ENCODE measurements at places on chromosomes 2 and 18.
A peak's percentile ranks its signal among the peaks of the same experiment; 100 is the strongest.

- DNase-seq, result no peak
These were observed 95.7 kb downstream of the ACAA2 start for GRCh38 chr18:49717617-49718016.

DNA sequence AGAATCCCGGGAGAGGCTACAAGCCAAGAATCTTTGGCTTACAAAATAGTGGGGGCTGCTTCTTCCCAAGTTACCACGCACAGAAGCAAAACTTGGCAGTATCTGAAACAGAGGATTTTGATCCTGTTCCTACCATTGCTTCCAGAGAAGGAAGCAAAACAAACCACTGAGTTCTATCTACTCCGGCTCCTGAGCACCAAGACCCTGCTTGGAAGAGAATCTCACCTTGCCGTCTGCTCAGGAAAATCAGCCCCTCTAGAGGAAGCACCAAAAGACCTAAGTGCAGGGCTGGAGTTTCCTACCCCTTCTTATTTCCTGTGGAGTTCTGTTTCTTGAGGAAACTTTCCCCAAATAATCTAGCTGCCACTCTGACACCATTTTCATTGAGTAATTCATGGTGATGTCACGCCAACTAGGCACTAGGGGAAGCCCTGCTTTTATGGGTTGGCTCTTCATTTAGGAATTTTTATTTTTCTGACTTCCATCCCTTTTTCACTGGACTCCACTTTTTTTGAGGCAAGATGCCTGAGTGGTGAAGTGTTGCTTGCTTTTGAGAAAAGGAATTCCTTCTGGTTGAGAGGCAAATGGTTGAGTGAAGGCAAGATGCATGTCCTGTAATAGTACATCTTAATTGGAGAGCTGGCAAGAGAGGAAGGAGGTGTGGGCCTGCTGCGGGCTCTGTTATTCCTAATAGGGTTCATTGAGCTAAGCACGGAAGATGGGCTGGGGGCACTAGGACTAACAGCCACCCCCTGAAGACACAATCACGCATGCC lies 36.8 kb upstream of the EML4 start:
- DNase-seq, result peak; percentile 77

DNA sequence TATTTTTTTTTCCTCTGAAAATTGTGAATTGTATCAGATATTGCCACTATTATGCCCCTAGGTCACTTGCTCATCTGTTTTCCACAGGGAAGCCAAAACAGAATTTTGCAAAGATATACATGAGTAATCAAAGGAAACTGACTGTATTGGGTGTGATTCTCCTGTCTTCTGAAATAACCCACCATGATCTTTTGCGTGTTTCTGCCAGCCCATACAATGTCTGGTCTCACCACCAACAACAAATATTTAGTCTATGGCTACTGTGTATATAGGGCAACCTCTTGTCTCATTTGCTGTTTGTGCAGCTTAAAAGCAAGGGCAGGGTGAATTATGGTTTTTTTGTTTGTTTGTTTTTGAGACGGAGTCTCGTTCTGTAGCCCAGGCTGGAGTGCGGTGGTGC lies 26.5 kb downstream of the EPAS1 start:
- no peak for DNase-seq

GRCh38 chr18:30687501-30687900 lies 355.0 kb downstream of the DSC3 start:
- DNase-seq, result no peak

GRCh38 chr2:38578832-38579231 lies 23.9 kb downstream of the HNRNPLL start:
- DNase-seq, result no peak

GRCh38 chr2:235263205-235264120 lies 230.4 kb upstream of the AGAP1 start:
- peak; percentile 70 for DNase-seq

DNA sequence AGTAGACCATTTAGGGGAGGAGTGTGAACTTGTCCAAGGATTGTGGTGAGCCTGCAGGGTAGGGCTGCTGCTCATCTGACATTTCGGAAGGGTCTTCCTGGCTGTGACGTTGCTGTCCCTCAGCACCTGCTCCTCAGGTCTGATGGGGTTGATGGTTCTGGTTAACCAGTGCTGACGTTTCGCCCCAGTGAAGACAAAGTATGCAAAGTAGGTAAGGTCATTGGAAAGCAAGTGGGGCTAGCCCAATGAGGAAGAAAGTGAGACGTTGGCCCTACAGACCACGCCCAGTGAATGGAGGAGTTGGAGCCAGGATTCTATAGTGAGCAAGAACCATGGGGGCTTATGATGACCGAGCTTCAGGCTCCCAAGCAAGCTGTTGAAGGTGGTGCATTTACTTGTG lies 33.4 kb upstream of the ZNF396 start:
- DNase-seq, result no peak

- DNase-seq, result no peak
These were observed 258.5 kb downstream of the RND3 start for GRCh38 chr2:150228936-150229335.

GRCh38 chr2:12619975-12620374 lies 96.8 kb upstream of the TRIB2 start:
- DNase-seq, result peak; percentile 59

DNA sequence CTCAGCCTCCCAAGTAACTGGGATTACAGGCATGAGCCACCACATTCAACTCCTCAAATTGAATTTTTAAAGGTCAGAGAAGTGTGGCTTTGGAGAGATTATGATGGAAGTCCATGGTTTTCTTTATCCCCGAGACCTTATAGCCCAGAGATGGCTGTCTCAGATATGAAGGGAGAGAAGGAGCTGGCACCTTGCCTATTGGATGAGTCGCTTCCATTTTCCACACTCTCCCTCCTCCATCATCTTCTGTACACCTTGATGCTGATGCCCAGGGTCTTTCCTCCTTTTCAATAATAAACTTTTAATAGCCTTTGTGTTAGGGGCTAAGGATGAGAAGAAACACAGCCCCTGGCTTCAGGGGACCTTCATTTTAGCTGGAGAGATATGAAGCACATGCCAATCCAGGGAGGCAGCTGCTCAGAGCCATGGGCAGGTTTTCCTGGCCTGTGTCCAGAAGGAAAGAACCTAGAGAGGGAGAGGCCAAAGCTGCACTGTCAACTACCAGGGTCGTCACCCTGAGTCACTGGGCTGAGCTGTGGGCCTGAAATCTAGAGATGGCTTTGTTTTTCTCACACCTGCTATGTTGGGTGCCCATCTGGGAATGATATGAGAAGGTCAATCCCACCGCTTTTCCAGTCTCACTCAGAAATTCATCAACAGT lies 146.0 kb upstream of the SERTAD2 start:
- DNase-seq, result no peak

DNA sequence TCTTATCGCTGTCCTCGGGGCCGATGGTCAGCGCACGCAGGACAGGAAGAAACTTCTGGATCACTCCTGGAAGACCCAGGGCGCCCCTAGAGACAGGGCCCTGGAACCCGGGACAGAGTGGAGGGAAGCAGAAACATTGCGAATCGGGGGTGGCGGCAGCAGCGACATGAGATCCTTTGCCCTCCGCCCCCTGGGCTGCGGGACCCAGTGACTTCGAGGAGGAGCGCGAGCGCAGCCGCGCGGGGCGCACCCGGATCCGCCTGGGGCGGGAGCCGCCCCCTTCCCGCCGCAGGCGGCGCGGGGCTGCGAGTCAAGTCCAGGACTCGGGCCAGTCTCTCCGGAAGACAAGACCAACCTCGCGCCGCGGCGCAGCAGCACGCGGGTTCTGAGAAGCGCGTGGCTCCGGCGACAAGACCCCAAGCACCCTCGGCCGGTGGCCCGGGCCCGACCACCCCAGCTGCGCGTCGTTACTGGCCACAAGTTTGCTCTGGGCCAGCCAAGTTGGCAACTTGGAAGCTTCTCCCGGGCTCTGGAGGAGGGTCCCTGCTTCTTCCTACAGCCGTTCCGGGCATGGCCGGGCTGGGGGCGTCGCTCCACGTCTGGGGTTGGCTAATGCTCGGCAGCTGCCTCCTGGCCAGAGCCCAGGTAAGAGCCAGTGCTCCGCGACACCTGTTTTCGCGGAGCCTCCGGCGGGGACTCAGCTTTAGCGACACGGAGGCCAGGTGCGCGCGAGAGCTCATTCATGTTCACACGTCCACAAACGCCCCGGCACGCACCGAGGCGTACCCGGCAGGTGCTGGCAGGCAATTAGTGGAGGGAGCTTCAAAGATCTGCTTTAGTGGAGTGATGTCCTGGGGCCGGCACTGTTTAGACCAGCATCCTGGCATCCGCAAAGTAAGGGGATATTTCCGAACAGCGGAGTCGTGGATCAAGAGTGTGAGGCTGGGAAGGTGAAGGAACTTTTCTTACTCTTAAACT lies at the start of gene PTH2R:
PTH2R (plus strand) TSS at position 319 of the 978 bp plus-strand sequence; CDS start at position 571, 252 bp downstream.
- DNase-seq, result no peak

DNA sequence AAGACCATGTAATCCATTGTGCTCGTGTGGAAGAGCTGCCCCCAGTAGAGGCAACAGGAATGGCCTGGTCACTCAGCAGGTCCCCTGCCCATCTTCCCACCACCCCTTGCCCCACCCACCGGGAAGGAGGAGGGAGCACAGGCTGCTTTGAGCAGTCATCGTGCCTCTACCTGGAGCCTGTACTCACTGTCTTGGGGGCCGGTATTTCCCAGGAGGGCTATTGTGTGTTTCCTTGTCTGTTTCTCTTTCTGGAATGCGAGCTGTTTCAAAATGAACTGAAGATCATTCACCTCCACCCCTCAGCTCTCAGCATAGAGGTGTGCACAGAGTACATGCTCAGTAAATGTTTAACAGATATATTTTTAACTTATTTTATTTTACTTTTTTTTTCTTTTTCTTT lies 7.7 kb upstream of the AMMECR1L start:
- no peak for DNase-seq

- DNase-seq, result no peak
These were observed 10.2 kb downstream of the RALB start for GRCh38 chr2:120262761-120263428.

DNA sequence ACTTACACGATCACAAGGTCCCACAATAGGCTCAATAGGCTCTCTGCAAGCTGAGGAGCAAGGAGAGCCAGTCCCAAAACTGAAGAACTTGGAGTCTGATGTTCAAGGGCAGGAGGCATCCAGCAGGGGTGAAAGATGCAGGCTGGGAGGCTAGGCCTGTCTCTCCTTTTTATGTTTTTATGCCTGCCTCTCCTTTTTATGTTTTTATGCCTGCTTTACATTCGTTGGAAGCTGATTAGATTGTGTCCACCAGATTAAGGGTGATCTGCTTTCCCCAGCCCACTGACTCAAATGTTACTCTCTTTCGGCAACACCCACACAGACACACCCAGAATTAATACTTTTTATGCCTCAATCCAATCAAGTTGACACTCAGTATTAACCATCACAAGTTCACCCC lies 9.9 kb upstream of the GYPC start:
- DNase-seq, result no peak

DNA sequence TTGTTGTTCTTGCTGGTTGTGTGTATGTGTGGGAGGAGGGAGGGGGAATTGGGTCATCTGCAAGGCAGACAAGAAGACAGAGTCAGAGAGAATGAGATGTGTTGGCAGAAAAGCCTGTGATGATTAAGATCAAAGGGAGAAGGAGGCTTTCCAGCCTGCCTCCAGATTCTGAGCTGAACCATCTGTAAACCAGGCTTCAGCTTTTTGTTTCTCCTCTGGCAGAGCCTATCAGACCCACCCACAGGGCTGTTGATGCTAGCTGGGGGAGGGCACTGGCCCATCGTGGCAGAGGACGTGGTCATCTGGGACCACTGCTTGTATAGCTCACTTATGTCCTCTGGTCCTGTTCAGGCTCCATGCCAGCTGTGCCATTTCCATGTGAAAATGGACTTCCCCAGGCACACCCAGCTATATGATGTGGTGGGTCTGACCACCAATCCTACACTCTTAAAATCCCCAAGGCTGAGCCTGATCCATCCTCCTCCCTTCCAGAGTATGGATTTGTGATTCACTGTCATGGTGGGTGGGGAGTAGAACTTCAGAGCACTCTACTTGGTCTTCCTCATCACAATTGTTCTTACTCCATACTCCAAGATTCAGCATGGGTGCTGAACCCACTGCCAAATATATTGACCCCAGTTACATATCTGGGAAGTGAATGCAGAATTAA lies 27.8 kb upstream of the COL6A3 start:
- peak; percentile 66 for DNase-seq

DNA sequence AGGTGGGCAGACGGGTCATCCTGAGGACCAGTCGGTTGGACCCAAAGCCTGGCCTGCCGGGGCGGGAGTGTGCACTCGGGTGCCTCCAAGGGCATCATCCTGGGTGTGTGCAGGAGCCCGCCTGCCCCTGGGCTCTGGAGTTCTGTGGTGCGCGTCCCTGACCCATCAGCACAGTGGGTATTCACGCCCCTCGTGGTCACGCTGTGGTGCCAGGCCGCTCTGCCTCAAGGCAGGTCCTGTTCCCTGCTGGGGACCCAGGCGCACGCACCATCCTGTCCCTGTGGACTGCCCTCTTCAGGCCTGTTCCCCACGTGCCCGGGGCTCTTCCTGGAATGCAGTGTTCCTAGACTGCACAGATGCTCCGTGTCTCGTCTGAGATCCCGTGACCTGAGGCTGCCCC lies 14.3 kb upstream of the D2HGDH start:
- DNase-seq, result no peak

DNA sequence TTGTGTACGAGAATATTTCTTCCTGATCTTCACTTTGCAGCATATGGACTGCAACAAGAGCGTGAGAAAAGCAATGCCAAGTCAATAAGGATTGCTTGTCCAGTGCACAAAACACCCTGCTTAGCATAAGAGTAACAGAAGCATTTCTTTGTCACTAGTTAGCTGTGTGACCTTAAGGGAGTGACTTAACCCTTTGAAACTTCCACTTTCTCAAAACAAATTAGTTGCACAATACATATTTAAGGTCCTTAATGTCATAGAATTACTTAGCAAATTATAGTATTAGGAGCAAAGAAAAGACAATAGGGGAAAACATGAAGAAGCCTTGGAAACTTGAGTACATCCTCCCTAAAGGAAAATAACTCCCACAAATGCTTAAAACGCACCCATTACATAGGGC lies 230.1 kb downstream of the RNF152 start:
- DNase-seq, result no peak

DNA sequence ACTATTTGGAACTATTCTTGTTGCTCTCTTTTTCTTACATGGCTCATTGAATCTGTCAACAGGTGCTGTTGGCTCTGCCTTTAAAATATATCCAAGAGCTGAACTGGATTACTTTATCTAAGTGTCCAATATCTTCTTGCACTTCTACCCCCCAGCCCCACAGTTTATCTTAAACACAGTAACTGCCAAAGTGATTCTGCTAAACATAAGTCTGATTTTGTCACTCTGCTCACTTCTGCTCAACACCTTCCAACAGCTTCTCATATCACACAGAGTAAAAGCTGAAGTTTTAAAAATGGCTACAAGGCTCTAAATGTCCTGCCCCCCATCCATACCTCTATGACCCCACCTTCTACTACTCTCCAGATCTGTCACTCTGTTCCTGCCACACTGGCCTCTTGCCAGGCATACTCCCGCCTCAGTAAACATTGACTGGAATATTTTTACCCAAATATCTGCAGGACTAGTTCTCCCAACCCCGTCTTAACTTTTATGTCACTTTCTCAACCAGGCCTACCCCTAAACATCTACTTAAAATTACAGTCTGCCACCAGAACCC lies 130.7 kb downstream of the CCDC148 start:
- no peak for DNase-seq

Measured in AG04450 (cell line).